ENCODE measurements at places on chromosomes 5 and 9.
A peak's percentile ranks its signal among the peaks of the same experiment; 100 is the strongest.

DNA sequence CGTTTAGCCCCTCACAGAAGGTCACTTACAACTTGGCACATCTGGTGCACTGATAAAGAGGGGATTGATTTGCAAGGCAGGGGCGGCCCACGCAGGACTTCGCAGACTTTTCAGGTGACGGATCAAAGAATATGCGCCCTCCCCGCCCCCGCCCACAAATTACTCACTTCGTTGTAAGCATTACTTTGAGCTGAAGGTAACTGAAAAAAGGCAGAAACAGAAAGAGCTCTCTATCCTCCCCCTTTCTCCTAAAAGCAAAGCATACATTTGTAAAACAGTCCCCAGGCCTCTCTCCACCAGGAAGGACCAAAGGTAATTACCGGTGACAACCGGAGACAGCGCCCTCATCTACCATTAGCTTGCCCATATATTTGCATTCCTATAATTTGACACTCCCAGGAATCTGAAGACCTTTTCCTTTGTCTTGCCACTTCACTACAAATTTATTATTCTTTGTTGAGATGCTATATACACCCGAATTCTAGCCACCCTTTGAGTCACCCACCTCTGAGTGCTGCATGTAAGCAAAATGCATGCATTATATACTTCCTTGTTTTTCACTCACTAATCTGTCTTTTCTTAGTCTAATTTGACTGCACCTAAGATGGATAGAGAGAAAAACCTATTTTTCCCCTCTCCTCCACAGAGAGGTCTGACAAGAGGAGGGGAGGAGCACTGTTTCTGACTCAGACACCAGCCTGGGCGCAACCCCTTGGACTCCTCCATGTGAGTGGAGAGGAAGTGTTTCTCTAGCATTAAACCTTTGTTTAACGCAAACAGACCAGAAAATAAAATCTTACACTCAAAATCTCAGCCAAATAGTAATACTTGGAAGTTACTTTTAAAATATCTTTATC, 74.7 kb upstream of the SPIN1 start:
- peak; percentile 14 for DNase-seq

- DNase-seq = no peak
Observed at GRCh38 chr5:9721161-9721560, 91.0 kb upstream of the TAS2R1 start.

DNA sequence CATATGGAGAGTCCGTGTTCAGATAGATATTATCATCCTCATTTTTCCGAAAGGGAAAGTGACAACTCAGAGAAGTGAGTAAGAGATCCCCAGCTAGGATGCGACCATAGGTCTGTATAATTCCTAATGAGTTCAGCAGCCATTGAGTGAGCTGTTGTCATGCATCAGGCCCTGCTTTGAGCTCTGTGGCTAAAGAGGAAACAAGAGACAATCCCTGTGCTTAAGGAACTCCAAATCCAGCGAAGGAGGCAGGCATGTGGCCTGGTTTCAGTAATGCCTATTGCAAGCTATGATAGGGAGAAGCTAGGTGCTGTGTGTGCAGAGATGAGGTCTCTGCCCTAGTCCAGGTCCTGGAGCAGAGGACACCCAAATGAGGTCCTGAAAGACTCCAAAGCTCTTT, 192.8 kb downstream of the ACTL7B start:
- no peak for DNase-seq

GRCh38 chr9:14347406-14348122, 33.6 kb upstream of the NFIB start:
- DNase-seq = no peak

GRCh38 chr5:71651579-71651978, 64.4 kb downstream of the MCCC2 start:
- DNase-seq = no peak

GRCh38 chr5:95406426-95407090, 15.4 kb downstream of the FAM81B start:
- DNase-seq = no peak

GRCh38 chr9:134170532-134171315, 6.4 kb upstream of the RNU6ATAC start:
- no peak for DNase-seq

GRCh38 chr5:76807296-76807695, 11.5 kb upstream of the F2RL1 start:
- DNase-seq = peak; percentile 98

DNA sequence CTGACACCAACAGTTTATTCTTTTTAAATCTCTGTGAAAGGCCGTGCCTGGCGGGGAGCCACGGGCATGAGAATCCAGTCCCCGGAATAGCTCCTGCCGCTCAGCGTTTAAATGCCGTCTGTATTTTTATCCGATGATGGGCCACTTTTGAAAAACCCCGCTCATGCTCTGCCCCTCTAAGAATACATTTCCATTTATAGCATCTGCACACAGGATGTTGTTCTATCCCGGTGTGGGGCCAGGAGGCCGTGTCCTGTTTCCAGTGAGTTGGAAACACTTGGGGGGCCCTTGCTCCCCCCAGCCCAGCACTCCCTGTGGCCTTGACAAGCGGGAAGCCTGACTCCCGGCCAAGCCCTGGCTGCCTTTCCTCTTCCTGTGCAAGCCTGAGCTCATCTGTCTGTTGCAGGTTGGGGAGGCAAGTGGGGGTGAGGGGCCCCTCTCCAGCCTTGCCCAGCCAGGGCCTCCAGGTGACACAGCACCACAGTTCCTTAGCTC, 39.0 kb downstream of the ERGIC1 start:
- DNase-seq = no peak

DNA sequence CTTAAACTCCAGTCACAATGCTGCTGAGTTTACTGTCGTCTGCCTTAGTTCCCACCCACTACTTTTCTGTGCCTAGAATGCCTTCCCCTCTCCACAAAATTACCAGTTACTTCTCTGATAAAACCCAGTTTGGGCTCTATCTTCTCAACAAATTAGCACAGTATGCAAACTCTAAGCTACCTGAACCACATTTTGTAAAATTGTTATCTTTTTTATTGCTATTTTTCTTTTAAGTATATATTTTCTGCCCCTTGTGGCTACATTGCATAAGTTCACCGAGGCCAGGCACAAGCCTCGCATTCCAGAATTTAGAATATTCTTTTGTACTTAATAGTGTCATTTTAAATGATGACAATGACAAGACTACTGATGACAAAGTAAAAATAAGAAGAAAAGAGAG, 60.0 kb downstream of the POU5F2 start:
- no peak for DNase-seq

- DNase-seq = peak; percentile 64
Observed at GRCh38 chr5:10695055-10695649, 65.9 kb downstream of the DAP start.

- no peak for DNase-seq
Observed at GRCh38 chr9:113237026-113237425, 15.7 kb downstream of the SLC31A1 start.

GRCh38 chr5:121251954-121252353, 599.7 kb upstream of the FTMT start:
- no peak for DNase-seq

DNA sequence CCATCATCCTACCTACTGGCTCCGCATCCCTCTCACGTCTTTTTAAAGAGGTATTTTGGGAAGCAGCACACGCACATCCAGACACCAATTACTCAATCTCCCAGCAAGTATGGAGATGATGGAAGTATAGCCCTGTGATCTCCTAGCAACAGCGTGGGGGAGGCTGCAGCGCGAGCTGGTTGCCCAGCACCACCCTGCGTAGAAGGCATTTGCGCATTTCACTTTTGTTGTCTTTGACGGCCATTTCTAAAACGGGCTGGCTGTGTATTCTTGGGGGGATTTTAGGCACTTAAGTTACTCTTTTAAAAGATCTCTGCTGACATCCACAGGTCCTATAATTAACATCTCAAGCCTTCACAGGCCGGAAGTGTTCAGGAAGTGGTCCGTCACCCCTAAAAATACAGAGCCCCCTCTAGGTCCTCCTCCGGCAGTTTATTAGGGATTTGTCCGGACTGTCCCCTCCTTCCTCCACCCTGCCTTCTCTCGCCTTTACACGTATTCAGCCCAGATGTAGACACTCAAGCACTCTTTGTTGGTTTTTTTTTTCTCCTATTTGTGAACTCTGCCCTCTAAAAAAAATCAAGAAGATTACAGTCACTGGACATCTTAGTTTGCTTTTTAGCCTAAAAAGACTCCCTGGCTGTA, 371.4 kb downstream of the NTRK2 start:
- no peak for DNase-seq

- peak; percentile 7 for DNase-seq
Observed at GRCh38 chr9:81522716-81523551, 166.4 kb downstream of the TLE1 start.

GRCh38 chr5:93603793-93604643, 21.0 kb downstream of the NR2F1 start:
- no peak for DNase-seq

DNA sequence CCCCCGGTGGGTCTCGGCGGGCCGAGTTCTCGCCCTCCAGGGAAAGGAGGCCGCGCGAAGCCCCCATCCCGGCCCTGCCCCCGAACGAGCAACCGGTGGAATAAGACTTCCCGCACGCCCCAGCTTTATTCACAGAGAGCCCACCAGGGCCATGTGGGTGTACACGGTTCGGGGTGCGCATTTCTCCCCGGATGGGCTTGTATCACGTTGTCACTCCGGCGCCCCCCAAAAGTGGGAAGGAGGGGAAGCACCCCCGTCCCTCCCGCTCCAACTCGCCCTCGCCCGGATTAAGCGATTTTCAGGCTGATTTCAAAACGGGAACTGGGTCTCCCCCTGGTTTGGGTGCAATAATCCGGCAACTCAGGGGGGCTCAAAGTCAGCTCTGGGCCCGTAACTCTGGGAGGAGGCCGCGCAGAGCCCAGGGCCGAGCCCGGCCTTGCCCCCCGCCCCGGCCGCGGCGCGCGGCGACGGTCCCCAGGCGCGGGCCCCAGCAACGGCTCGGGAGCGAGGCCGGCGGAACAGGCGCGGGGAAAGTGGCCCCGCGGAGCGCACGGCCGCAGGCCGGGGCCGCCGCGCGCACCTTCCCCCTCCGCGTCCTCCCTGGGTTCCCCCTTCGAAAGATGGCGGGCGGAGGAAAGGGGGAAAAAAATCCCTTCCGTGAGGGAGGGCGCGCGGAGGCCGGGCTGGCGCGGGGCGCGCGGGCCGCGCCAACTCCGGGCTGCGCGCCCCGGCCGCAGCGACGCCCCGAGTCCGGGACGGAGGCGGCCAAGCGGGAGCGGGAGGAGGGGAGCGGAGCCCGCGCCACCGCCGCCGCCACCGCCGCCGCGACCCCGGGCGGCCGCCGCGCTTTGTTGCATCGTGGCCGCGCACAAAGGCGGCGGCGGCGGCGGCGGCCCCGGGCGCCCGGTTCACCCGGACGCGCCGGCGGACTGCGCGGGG, 644 bp downstream of the BRD3 start:
- no peak for DNase-seq

DNA sequence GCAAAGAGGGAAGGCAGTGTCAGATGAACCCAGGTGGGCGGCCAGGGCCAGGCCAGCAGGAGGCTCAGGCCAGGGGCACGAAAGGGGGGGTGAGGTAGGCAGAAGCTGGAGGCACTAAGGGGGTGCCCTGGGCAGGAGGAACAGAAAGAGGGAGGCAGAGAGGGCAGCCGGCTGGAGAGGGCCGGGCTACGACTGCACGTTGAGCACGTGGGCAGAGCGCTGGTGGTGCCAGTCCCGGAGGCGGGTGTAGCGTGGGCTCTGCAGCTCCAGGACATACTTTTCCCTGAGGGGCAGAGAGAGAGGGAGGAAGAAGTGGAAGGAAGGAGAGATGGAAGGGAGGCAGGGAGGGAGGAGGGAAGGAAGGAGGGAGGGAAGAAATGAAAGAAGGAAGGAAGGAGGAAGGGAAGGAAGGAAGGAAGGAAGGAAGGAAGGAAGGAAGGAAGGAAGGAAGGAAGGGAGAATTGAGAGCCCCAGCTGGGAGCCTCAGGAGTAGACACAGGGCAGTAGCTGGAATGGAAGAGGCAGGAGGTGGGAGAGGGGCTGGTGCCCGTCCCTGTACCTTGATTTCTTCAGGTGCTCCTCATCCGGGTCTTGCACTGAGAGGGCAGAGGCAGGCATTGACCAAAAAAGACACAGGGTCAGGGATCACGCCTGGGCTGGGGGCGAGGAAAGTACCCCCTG, 7.0 kb downstream of the PDLIM7 start:
- DNase-seq = no peak

- DNase-seq = no peak
Observed at GRCh38 chr5:23494558-23494957, 12.9 kb upstream of the PRDM9 start.

- no peak for DNase-seq
Observed at GRCh38 chr5:123220621-123221146, 131.6 kb downstream of the PRDM6 start.

DNA sequence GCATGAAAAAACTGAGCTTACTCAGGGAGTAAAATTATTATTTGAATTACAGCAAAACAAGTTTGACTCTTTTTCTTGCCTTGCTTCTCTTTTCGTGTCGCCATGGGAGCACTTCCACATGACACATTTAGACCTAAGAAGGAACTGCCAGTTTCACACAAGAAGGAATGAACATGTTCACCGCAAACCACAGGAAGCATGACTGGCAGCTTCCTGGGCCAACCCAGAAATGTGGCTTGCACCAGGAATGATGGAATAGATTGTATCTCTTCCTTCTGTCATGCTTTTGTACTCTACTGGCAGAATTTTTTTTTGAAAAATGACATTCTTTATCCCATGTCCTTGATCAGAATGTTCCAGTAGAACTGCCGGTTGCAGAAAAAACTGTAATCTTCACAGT, 32.9 kb upstream of the MAN2A1 start:
- DNase-seq = no peak

All from HAP-1 (cell line).